ENCODE measurements at places on chromosomes 4 and X.

DNA sequence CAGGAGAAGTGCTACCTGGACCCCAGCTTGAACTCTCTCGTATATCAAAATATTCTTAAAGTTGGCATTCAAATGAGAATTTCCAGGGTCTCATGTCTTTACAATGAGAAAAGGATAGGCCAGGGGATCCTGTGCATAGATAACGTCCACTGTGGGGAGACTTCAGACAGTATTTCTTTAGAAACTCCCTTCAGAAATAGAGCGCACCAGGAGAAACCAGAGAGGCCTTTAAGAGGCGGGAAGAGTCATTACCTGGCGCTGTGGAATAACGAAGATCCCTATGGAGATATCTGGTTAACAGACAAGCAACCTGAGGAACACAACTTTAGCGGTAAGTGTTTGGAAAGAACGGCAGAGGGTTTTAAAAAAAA is 600 bp downstream of the RADX start:
- DNase-seq, result no peak

DNA sequence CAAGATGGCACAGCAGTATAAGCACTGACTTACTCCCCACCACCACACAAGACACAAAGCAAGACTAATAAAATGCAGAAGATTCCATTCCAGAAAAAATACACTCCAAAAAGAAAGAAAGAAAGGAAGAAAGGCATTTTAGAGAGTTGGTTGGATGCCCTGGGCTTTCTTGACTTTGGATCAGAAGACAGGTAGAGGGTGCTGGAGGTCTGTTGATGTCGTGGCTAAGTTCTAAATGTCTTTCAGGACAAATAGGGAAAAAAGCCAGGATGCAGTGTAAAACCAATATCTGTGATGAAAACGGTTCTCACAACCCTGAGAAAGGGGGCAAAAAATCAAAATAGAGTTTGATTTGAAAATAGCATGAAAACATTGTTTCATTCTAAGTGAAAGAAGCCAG is 555.2 kb upstream of the PRKX start:
- DNase-seq, result no peak

DNA sequence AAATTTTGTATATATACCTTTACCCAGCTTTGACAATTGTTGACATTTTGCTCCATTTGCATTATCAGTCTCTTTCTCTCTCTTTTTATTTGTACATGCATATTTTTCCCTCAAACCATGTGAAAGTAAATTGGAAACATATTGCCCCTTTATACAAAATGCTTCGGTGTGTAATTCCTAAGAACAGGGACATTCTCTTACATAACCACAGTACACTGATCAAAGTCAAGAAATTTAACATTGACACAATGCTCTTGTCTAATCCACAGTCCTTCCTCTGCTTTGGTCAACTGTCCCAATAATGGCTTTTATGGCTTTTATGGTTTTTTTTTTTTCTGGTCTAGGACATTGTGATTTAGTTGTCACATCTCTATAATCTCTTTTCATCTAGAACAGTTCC is 9.5 kb upstream of the SMS start:
- no peak for DNase-seq

DNA sequence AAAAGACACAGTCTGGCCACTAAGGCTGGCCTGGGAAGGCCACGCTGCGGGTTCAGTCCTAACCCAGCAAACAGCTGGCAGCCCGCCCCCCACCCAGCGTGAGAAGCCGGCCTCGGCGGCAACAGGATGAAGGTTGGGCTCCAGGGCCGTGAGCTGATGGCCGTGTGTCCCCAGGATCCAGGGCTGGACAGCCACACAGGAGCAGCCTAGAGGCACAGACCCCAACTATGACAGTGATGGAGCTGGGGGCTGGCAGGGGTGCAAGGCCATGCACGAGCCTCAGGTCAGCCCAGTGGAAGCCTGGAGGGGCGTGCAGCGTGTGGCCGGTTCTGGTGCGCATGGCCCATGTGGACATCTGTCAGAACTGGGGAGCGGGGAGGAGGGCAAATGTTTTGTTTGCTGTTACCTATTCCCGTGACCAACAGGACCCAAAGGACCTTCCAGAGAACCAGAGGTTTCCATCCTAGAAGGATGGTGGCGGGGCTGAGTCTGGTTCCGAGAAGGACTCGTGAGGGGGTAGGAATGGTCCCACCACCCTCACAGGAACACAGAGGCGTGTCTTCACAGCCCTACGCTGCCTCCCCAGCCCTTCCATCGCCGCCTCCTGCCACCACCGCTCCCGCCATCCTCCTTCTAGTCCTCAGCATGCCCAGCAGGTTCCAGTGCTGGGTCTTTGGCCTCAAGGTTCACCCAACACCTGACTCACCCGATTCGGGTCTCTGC is 46.5 kb downstream of the ZFYVE28 start:
- no peak for DNase-seq

DNA sequence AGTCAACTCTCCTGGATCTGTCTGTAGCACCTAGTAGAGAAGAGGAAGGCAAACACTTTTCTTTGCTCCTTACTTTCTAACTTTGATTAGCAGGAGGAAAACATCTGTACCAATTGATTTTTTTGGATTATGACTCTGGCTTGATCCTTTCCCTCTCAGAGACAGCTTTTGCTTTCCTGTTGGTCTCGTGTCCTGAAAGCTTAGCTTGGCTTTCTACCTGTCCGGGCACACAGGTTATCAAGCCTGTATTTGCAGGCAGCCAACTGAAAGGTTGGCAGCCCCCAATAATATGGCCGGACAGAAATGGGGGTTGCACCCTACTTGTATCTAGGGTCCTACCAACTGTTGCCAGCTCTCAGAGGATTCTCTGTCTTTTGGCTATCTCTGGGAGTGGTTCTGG is 43.1 kb upstream of the LAMP2 start:
- no peak for DNase-seq

GRCh38 chrX:75154871-75155270 is 1.2 kb downstream of the ABCB7 start:
- no peak for DNase-seq

GRCh38 chrX:79604364-79604763 is 237.2 kb upstream of the ITM2A start:
- no peak for DNase-seq

- DNase-seq, result no peak
These were observed 92.5 kb upstream of the SLC34A2 start for GRCh38 chr4:25563071-25563564.

- no peak for DNase-seq
These were observed 161.8 kb downstream of the NAA11 start for GRCh38 chr4:79163981-79164490.

DNA sequence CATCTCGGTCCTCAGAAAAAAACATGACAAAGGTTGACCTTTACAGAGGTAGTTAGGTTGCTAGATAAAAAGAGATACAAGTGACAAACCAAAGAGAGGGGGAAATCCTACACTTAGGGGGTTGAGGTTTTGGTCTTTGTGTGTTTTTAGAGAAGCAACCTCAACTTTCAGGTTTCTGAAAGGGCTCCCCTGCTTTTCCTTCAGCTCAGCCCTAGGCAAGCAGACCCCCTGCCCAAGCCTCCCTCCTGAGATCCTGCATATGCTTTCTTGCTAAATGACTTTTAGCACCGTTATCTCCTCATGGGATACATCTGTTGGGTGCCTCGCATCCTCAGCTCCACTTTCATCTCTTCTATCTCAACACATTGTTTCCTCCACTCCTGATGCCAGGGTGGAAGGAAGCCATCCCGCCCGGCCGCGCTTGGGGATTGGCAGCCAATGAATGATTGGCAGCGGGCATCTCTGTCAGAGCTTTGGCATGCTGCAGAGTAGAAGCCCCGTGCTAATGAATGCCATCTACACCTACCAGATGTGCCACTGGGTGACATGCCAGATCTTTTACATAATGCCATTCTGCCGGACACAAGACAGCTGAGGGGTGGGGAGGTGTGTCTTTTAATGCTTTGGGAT is 15.0 kb upstream of the PRDM8 start:
- no peak for DNase-seq

All from progenitor cell of endocrine pancreas (in vitro differentiated cells).